Hematopoietic multipotent progenitor cell treated with erythropoietin and hydrocortisone succinate and interleukin-3 and kit ligand, for 6 days (in vitro differentiated cells): ENCODE measurements at places on chromosomes 6 and 20.

DNA sequence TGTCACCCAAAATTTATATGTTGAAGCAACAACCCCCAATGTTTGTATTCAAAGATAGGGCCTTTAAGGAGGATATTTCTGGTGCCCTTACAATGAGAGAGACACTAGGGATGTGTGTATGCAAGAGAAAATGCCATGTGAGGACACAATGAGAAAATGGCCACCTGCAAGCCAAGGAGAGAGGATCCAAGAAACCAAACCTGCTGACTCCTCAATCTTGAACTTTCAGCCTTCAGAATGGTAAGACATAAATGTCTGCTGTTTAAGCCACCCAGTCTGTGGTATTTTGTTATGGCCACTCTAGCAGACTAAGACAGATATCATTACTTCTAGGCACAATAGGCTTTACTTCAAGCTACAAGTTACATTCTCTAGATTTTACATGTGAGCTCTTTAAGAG lies 1145.1 kb upstream of the MAP3K7 start:
- no peak for DNase-seq

GRCh38 chr20:38842026-38842425 lies 36.5 kb downstream of the PPP1R16B start:
- DNase-seq = no peak

DNA sequence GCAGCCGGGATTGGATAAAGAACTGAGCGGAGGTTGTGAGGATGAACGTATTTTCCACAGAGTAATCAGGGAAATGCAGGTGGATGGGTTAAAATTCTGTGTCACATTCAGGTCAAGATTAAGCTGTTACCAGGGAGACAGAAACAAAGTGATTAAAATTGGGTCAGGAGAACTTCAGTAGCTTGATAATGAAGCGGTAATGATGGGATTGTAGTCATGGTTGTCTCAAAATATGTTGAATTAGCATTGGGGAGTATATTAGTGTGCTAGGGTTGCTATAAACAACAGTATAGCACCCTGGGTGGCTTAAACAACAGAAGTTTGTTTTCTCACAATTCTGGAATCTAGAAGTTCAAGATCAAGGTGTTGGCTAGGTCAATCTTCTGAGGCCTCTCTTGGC lies 155.5 kb downstream of the GJA1 start:
- no peak for DNase-seq

DNA sequence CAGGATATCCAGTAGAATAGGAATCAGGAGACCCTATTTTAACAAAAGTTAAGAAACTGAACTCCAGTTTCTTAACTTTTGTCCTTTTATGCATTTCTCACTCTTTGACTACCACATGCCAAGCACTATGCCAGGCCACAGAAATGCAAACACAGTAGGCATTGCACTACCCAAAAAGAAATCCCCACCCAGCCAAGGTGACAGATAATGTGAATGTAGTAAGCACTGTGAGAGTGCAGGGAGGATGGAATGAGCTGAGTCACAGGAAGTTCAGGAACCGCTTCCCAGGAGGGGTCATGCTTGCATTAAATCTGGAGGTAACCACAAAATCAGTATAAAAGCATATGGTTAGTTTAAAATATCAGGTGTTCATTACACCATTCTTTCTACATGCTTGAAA lies 20.1 kb upstream of the FAM83C start:
- DNase-seq = no peak

GRCh38 chr6:99495466-99495865 lies 19.8 kb downstream of the USP45 start:
- no peak for DNase-seq

DNA sequence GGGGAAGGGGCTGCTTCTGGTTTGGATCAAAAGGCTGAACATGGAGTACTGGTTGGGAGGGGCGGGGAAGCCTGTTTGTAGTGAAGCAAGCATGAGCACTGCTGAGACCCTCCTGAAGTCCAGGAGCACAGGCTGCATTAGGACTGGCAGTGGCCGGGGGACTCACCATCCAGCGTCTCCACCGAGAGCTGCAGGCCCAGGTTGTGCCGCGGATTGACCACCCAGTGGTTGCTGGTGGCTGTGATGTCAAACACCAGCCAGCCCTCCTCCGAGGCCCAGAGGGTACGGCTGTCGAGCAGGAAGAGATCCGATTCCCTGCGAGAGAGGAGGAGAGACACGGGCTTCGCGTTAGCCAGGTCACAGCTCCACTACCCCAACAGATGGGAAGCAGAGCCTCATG lies 64.1 kb downstream of the BMP7 start:
- no peak for DNase-seq

DNA sequence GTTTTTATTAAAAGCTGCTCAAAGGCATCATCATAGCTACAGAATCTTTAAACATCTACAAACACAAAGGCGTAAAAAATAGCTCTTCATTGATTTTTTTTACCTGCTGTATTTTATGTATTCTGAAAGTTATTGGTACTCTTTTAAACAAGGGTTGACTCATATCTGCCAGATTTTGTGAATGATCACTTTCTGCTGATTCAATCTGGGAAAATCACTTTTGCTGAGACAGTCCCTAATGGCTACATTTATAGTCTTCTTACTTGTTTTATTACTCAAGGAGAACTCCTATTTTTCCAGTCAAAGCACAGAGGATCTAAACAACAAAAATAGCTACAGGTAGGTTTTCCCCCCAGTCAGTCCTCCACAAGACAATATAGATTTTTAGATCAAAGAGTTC lies 739.0 kb downstream of the CBLN4 start:
- DNase-seq = no peak

DNA sequence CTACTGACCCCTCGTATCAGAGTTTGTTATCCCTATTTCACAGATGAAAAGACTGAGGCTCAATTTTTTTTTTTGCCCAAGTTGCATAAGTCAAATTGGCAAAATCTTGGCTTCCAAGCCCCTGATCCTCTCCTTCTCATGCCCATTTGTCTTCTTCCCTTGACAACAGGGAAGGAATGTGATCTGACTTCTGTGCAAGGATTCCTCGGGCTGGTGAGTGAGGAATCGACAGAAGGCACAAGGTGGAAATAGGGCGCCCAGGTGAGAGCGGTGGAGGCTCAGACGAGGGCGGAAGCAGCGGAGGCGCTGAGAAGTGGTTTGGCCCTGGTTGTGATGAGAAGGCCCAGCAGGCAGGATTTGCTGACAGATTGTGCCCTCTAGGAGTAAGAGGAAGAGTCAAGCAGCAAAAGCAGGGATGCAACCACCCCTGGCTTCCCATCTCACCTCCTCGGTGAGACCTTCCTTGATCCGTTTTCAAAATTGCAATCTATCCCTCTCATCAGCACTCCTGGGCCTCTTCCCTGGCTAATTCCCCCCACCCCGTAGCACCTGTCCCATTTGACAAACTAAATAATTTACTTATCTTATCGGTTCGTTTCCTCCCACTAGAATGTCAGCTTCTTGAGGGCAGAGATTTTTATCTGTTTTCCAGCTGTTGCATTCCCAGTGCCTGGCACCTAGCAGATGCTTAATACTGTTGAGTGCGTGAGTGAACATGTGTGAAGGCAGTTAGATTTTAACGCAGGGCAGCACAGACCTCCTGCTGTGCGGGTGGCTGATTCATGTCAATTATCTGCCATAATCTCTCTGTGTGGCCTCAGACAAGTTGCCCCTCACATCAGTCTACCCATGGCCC lies 3.7 kb upstream of the SIRPA start:
- DNase-seq = no peak

DNA sequence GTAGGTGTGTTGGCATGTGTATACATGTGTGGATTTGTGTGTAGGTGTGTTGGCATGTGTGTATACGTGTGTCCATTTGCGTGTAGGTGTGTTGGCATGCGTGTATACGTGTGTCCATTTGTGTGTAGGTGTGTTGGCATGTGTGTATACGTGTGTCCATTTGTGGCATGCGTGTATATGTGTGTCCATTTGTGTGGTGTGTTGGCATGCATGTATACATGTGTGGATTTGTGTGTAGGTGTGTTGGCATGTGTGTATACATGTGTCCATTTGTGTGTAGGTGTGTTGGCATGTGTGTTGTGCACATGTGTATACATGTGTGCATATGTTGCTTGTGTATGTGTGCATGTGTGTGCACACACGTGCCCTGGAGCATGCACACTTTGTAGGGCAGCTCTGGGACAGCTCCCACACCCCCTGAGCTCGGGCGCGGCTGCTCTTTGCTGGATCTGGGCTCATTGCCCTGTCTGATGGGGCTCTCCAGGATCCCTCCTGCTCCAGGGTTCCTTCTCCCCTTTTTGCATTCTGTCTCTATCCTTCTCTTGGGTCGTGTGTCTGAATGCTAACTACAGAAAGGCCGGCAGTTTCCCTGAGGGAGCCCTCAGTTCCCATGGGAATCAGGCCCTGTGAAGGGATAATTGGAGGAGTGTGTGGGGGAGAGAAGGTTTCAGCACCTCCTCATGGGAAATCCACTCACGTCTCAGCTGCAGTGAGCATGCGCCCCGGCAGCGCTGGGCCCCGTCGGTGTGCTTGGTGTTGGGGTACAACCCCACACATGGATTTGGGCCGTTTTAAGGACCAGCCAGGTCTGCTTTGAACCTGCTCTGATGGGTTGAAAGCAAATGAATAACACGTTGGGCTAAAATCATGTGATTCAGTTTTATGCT lies 102.0 kb downstream of the ERMARD start:
- no peak for DNase-seq

DNA sequence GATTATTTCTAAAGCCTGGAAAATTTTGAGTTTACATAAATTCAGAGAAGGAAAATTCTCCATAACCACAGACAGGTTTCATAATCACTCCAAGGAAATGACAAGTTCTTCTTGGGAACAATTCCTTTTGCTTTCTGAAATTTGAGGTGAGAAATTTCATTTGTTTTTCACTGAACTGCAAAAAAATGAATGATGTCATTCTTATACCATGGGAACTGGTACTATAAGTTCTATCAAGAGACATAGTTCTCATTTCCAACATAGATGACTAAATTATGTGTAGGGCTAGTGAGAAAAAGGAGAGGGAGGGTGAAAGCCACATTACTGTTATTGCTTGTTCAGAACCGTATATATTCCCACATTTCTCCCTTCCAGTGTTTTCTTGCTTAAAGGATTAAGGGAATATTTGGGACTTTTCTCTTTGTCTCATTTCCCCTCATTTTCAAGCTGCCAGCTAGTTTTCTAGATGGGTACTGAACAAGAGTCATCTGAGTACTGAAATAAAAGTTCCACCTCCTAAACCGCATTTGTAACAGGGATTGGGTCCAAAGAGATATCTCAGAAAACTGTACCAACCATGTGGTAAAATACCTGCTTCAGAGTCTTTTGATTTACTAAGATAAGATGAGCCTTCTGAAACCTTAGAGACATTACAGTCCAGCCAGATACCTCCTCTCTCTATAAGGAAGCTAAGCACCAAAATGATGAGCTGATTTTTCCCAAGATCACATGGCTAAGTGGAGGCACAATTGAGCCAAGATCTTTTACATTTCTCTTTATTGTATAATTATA lies 144.3 kb upstream of the PRDM1 start:
- DNase-seq = no peak

GRCh38 chr6:37077905-37078296 lies 72.4 kb downstream of the FGD2 start:
- no peak for DNase-seq

GRCh38 chr20:4272225-4272624 lies 256.9 kb upstream of the RNF24 start:
- no peak for DNase-seq

GRCh38 chr6:91539456-91539855 lies 952.6 kb upstream of the MAP3K7 start:
- DNase-seq = no peak

- peak; percentile 49 for DNase-seq
These were observed 802 bp upstream of the NRN1 start for GRCh38 chr6:6007366-6008088.

DNA sequence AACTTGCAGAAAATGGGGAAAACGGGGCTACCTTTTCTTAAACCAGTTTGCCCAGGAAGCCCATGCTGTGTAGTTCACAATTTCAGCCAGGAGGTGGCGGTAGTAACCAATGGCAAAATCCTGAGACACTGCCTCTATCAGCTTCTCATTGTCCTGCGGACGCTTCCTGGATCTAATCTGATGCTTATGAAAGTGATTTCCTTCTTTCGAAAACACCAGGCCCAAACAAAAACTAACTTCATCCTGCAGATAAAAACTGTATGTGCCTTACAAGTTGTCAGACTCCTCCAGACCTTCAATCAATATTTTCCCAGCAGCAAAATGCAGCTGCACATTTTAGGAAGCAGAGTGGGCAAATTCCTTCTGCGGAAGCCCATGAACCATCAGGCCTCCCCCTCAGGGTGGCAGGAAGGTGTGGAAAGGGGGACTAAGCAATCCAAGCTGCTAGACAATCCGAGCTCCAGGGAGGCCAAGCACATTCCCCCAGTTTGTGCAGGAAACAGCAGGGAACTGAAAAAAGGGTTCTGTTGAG lies 88.5 kb downstream of the LY86 start:
- peak; percentile 92 for DNase-seq

DNA sequence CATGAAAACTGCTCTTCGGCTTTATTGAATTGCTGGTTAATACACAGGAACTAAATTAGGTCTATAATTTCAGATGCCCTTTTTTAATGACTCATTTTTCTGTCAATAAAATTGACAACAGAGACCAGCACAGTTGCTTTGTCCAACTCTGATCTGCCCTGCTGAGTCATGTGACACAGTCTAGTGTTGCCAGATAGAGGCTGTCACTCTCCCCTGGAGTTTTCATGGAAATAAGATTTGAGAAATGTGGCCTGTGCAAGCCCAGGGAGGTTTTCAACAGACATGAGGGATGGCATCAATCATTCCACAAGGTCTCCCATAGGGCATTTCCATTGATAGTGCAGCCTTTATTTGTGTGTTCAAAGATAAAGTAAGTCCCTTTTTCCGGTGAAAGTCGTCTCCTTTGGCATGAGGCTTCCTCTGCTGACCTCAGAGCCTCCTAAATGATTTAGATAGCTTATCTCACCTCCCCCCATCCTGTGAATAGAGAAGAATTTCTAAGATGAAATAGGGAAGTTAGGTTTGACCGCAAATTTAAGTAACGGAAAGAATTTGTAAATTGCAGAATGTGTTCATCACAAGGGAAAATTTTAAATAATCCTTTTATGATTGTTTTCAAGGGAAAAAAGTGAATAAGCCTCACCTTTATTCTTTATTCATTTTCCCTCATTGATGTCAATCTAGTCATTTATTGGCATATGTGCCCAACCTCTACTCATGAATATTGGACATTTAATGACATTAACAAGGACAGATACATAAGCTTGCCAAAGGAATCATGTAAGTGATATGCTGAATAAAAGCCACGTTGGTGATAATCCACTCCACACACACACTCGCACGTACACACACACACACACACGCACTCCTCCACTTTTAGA lies 277.7 kb downstream of the ADGB start:
- peak; percentile 96 for DNase-seq

DNA sequence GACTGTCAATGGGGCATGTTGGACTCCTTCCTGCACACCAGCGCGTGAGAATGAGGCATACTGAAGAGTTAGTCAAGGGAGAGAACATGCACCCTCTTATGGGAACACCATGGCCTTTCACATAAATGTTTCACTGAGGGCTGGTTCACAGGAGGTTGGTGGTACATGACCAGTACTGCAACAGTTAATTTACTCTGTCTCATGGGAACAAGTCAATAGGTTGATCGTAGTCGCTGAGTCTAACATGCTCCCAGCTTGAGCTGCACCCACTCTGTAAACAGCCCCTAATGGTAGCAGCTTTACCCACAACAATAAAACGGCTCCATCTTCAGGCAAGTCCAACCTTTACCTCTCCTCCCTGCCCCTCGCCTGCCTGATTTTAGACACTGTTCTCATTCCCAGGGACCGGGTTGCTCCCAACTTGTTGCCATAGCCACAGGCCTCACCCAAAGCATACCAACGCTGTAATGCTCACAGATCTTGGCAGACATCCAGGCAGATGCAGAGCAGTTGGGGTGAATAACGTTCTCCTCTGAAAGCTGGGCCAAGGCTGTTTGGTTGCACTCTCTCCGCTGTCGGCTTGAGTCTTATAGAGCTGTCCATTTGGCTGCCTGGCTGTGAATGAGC lies 111.3 kb downstream of the LY86 start:
- peak; percentile 99 for DNase-seq
